ENCODE measurements at places on chromosomes 4 and X. TPM values are rescaled to one million over a fixed set of nuclear protein-coding genes. Genes with fewer than 3 reads are reported as not detected.

PTCHD1 gene
- not detected for total RNA-seq

HSD17B13 gene
- total RNA-seq: not detected

CCDC110 gene
- 0.04 TPM for total RNA-seq

BANK1 gene
- total RNA-seq: 0.25 TPM

AR gene
- total RNA-seq: 0.04 TPM

PGAM4 gene
- not detected for total RNA-seq

HS3ST1 gene
- total RNA-seq: 7.1 TPM

SPP1 gene
- total RNA-seq: 0.17 TPM

NMU gene
- total RNA-seq: 0.27 TPM

PORCN gene
- 60.1 TPM for total RNA-seq

DNA sequence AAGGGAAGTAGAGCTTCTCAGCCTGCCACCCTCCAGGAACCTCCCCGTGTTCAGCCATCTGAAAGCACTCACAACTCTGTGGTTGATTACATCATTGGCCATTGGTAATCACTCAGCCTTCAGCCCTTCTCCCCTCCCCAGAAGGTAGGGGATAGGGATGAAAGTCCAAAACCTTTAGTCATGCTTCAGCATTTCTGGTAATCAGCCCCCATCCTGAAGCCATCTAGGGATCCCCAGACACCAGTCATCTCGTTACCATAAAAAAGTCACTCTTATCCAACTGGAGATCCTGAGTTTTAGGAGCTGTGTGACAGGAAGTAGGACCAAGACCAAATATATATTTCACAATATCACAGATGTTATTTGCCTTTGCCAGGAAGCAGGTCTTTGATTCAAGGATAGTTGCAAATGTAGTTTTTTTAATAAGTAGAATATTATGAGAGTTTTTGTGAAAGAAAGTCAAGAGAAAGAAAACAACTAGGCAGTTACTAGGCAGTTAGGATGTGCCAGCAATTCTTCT is 364.6 kb upstream of the NOCT start:
- DNase-seq: peak; percentile 84

DNA sequence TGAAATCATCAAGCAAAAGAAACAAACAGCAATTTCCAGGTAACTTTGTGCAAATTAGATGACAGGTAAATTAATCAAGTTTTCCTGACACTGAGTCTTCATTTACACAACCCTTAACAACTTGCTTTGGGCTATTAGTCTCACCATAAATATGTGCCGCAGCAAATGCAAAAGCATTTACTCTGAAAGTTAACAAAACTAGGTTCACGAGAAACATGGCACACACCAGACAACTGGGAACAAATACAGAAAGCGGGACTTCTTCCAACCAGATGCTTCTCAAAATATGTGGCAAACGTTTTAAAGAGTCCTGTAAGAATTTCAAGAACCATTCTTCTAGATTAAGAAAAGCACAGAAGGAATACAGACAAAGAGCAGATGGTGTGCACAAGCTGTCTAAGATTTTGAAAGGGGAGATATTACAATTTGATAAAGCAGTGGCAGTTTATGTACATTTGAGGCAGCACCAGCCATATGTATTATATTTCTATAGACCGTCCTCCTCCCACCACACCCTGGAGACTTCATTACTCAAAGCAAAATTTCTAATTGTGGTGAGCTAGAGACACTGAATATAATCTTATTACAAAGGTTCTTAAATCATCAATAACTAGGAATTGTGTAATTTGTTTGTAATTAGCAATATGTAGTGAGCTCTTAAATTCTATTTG is 192.5 kb upstream of the ADAMTS3 start:
- no peak for DNase-seq

GRCh38 chrX:150504397-150505182 is 63.8 kb upstream of the MTM1 start:
- no peak for DNase-seq

DNA sequence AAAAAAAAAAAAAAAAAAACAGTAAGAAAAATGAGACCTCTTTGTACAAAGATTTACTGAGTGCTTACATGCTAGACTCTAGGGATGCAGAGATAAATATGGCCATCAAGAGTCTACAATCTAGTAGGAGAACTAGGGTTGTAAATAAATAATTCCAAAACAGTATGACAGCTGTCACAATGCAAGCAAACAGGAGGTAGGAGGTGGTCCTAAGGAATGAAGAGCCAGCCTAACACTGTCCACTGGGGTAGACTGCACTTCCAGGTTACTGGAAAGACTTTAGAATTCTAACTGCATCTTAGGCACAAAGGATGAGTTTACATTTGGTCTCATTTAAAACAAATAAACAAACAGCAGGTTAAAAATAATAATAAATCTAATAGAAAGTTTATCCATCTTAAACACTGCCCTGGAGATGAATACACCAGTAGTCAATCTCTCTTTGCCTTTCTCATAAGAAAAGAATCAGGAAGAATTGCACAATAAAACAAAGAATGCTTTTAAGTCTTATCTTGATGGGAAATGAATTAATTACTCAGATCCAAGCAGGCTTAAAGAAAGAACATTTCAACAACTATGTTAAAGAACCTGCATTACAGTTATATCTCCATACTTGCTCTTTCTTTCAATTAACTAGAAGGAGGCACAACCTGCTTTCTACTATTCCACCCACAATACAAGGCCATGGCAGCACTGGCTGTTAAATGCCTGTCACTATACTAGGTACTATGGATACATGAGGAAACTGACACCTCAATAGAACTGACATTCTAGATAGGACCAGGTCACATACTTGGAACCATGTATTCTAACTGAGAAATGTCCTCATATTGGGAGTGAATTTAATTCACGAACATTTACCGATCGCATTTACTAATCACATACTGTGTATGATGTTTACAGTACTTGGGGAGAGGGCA is 12.7 kb downstream of the ADGRA3 start:
- DNase-seq: peak; percentile 57

- DNase-seq: no peak
Measured at GRCh38 chrX:148713981-148714380, 213.6 kb downstream of the AFF2 start.

GRCh38 chrX:20971250-20971649 is 403.0 kb upstream of the CNKSR2 start:
- no peak for DNase-seq

- DNase-seq: no peak
Measured at GRCh38 chr4:156957556-156957955, 14.0 kb downstream of the PDGFC start.

DNA sequence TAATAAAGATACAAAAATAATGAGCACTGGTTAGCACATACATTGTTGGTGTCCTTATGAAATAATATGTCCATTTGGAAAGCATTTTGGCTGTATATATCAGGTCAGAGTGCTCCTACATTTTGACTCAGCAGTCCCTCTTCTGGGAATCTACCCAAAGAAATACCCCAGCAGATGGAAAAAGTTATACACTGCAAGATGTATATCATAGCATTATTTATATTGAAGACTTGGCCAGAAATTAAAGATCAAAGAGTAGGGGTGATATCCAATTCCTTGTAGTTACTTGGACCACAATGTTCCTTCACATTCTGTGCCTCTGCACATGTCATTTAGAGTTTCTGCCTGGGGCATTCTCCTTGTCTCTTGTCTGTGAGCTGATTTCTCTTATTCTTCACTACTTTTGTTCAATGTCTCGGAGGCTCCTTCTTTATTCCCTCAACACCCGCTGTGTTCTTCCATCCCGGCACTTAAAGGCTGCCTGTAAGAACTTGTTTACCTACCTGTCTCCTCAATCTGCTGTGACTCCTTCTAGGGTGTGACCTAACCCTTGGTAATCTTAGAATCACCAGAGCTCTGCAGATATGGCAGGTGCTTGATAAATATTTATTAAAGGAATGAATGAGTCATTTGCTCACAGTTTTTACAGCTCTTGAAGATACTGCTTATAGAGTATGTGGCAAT is 3.1 kb upstream of the TSPAN5 start:
- DNase-seq: peak; percentile 92

DNA sequence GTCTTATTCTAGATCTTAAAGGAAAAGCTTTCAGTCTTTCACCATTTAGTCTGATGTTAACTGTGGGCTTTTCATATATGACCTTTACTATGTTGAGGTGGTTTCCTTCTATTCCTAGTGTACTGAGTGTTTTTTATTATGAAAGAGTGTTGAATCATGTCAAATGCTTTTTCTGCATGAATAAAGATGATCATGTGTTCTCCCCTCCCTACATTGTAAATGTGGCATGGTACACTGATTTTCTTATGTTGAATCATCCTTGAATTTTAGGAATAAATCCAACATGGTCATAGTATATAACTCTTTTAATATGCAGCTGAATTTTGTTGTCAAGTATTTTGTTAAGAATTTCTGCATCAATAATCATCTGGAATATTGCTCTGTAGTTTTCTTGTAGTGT is 4.3 kb downstream of the CLGN start:
- no peak for DNase-seq

- no peak for DNase-seq
Measured at GRCh38 chr4:42152507-42153504, at the start of gene BEND4. Gene BEND4 (minus strand): TSS chr4:42152655. CDS start chr4:42152143, 512 bp downstream.

DNA sequence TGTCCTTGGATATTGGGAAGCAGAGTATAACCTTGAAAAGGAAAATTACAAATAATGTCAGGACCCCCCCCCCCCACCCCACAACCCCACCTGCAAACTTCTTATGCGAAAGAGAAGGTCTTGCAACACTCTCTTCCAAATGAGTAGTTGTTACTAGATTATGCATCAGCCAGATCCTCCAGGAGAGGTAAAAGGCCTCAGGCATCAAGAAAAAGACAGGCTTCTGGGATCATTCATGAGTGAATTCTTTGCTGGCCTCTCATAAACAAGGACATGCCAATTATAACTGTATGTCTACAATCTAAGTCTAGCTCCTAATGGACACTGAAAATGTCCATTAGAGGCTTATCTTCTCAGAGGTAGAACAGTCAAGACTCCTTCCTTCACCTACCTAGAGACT is 1443.3 kb downstream of the RAPGEF2 start:
- DNase-seq: peak; percentile 29

GRCh38 chr4:54550395-54551171 is 107.2 kb upstream of the KIT start:
- DNase-seq: peak; percentile 37

- DNase-seq: no peak
Measured at GRCh38 chr4:108024878-108025165, 35.1 kb downstream of the HADH start.

GRCh38 chrX:104430072-104430741 is 135.8 kb upstream of the IL1RAPL2 start:
- DNase-seq: no peak
